ENCODE measurements at places on chromosomes 1 and 21.

GRCh38 chr1:92822879-92823278, 9.0 kb upstream of the RPL5 start:
- no peak for DNase-seq

- DNase-seq = no peak
These were observed 75.0 kb downstream of the DESI2 start for GRCh38 chr1:244727871-244728474.

GRCh38 chr1:162139211-162139610, 69.7 kb downstream of the NOS1AP start:
- DNase-seq = no peak

DNA sequence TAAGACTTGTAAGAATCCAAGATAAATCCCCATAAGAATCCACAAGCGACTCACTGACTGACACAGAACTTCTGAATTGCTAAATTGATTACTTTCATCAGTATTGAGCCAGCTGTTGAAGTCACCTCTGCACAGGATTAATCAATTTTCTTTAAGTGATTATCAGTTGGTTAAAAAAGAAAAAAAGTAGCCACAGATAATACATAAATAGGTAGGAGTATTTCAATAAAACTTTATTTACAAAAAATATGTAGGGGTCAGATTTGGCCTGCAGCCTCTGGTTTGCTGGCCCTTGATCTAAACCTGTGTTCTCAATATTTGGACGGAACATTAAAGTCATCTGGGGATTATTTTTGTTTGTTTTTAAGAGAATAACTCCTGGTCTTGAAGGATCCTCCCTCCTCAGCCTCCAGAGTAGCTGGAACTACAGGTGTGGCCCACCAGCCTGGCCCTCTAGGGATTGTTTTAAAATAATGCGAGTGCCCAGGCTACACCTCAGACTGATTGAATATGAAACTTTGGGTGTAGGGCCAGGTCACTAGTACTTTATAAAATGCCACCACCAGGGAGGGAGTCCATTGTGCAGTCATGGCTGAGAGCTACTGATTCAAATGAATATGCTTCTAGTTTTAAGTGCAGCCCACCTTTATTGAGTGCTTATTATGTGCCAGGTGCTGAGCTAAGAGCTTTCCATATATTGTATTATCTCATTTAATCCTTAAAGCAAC, 6.8 kb upstream of the TMEM183A start:
- DNase-seq = no peak

- no peak for DNase-seq
These were observed 30.0 kb upstream of the MACF1 start for GRCh38 chr1:39174390-39175081.

DNA sequence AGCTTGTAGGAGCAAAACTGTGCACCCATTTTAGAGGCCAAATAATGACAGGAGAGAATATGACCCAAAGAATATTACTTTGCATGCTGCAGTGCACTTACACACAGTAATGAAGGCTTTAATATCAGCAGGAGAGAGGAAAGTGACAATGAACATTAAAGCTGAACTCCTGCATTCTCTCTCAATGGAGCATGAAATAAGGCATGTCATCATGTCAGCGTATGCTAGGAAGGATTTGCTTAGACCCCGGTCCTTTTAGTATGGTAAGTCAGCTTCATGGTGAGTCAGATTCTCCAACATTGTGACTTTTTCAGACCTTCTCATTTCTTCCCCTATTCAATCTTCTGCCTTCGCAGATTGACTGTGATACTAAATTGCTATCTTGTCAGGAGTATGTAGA, 210.7 kb upstream of the TMPRSS15 start:
- DNase-seq = no peak

DNA sequence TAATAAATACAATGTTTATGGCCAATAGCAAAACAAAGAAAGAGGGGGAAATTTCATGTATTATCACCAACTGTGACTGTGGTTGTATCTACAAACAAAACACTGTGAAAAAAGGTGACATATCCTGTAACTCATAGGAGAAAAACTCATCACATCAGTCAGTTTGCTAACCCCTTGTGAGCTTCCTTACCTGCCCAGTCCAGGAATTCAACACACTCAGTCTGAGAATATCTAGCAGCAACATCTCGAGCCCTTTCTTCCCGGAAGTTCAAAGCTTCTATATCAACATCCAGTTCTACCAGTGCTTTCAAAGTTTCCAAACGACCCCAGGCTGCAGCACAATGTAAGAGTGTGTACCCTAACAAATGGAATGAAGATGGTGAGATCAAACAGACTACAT, 11.5 kb downstream of the TEX50 start:
- DNase-seq = no peak

GRCh38 chr1:199182186-199182843, 543.5 kb downstream of the PTPRC start:
- no peak for DNase-seq

- DNase-seq = no peak
These were observed 74.9 kb upstream of the ANGPTL1 start for GRCh38 chr1:178945763-178946266.

DNA sequence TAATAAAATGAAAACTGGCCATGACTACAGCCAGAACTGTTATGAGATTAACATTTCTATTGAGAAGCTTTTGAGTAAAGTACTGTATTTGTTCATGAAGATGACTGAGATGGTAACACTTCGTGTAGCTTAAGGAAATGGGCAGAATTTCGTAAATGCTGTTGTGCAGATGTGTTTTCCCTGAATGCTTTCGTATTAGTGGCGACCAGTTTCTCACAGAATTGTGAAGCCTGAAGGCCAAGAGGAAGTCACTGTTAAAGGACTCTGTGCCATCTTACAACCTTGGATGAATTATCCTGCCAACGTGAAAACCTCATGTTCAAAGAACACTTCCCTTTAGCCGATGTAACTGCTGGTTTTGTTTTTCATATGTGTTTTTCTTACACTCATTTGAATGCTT, 164.0 kb downstream of the NEK7 start:
- DNase-seq = no peak

- DNase-seq = no peak
These were observed 49.7 kb downstream of the ELAVL4 start for GRCh38 chr1:50158421-50158820.

GRCh38 chr1:155466617-155466972, 96.0 kb downstream of the ASH1L start:
- DNase-seq = no peak

DNA sequence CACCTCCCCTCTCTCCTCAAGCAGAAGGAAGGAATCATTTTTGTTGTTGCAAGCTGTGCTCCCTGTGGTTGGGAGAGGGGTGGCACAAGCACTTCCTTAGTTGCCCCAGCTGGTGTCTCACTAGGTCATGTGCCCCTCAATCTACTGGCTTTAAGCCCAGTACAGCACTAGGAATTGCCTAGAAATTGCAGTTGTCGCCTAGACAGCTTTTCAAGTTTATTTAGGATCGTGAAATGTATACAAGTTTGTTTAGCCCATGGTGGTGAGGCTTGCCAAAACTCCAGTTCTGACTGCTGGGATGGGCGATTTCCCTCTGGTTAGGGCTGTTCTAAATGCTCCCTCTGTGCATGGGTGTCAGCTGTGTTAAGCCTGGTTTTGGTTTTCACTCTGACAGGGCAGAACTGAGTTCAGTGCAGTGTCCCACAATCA, 126.8 kb upstream of the ZNF644 start:
- no peak for DNase-seq

- no peak for DNase-seq
These were observed 32.3 kb upstream of the ETS2 start for GRCh38 chr21:38773099-38774061.

DNA sequence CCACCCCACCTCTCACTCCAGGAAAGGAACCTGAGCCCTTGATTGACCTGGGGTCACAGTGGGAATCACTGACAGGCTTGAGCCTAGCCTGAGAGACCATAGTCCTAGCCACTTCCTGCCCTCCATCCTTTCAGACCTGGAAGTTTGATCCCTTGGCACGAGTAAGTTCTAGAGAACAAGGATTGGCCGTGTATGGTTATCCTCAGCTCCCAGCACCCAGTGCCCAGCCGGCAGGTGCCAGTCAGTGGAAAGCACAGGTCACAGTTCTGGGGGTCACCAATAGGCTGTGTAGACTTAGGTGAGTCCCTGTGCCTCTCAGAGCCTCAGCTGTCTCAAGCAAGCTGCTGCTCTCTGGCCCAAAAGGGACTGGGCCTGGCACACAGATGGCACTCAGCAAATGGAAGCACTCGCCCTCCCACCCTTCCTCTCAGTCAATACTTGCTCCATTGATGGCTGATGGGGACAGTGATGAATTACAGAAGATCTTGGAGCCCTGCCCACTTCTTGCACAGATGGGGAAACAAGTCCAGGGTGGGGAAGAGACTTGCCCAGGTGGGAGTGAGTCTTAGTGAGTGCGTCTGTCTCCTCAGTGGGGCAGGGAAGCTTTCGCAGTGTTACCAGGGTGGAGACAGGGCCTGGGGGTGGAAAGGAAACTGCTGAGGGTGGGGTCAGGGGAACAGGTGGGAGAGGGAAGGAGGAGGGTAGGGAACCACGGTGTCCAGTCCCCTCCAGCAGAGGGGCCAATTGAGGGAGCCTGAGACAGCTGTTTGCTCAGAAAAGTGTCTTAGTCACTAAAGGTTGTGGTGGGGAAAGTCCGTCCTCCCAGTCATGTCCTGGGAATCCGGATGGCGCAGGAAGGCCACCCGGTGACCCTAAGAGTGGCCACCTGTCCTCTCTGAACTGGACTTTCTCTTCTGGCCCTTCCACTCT, 2.6 kb upstream of the KCNQ4 start:
- DNase-seq = no peak

DNA sequence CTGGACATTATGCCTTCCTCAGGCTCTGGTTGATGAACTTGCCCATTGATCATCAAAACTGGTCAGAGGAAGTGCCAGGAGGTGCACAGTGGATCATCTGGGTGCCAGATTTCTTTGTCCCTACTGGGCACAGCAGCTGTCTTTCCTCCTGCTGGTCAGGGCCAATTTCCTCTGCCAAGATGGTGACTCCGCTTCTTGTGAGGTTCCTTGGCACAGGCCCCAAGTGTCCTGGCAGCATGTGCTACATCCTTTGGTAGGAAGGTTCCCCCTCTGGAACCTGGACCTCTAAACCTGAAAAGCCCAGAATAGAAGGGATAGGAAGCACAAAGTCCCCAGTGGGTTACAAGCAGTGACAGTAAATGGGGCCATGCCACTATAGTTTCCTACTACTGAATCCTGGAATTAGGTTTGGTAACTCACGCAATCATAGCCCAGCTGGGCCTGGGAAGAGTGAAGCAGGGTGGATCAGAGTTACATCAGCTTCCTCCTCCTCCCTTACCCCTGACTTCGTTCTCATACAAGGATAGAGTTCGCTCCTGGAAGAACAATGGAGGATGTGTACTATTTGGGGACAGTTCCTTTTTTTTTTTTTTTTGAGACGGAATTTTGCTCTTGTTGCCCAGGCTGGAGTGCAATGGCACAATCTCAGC, 147.1 kb downstream of the CNIH3 start:
- no peak for DNase-seq

- no peak for DNase-seq
These were observed 33.4 kb upstream of the CD84 start for GRCh38 chr1:160612613-160613218.

DNA sequence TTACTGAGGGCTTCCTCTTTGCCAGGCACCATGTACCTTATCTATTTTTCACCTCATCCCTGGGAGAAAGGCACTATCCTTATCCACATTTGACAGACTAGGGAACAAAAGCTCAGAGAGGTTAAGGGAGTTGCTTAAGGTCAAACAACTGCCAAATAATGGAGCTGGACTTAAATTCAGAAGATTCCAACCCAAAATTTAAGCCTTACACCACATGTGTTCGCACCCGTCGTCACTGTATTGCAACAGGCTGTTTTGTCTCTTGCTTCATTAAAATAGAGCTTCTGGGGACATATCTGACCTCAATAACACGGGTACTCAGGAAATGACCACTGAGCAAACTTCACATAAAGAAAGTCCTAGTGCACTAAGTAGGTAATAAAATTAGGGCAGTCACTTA, 62.0 kb downstream of the TRABD2B start:
- DNase-seq = no peak

GRCh38 chr1:230287674-230288315, 138.3 kb downstream of the PGBD5 start:
- DNase-seq = no peak

- DNase-seq = no peak
These were observed 97.3 kb downstream of the SLC35F3 start for GRCh38 chr1:234001817-234002216.

GRCh38 chr1:113091988-113092594, 19.1 kb downstream of the LRIG2 start:
- DNase-seq = no peak

DNA sequence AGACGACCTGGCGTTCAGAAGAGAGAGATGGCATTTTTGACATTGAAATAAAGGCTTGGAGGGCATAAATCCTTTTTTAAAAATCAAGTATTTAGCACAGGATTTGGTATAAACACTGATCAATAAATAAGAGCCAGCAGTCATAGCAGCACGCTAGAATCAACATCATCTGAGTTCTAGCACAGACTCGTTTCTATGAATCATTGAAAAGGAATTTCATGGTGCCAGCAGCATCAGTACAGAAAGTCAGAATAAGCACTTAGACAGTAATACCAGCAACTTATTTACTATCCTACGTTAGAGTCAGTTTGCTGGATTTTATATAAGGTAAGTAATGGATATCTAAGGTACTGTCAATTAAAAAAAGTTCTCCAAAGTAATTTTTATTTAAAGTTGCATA, 119.3 kb downstream of the HLCS start:
- DNase-seq = no peak

DNA sequence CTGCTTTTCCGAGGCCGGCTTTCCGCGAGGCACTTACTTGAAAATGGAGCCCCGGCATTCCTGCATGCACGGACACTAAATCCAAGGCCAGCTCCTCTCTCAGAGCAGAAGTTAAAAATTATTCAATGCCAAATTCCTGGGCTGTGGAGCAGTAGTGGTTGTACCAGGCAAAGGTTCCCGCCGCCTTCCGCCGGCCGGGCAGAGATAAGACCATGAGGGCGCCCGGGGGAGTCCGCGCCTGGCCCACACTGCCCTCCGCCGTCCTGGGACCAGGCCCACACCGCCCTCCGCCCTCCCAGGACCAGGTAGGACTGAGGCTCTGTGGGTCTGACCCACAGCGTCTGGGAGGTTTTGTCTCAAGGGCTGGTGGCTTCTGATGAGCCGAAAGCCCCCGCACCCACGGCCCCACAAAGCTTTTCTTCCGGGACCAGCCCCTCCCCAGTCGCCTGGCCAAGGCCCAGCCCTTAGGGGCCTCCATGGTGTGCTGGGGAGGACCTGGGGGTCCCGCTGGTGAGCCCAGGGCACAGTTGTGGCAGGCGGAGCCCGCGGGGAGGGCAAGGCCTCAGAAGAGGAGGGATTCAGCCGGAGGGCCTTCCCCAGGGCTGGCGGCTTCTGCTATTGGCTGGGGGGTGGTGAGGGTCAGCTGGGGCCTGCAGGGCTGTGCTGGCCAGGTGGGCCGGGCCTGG, 12.7 kb upstream of the C1orf159 start:
- DNase-seq = no peak

All from germinal center (tissue), 1 donor.